Large intestine (tissue), 12 donors: ENCODE measurements at places on chromosomes 3 and 15.

- no peak for DNase-seq
Observed at GRCh38 chr3:175940243-175940642, 1081.1 kb downstream of the NAALADL2 start.

GRCh38 chr3:8768364-8769087 is 887 bp downstream of the OXTR start:
- peak; percentile 44 for DNase-seq

- DNase-seq: no peak
Observed at GRCh38 chr15:100430411-100430810, 88.6 kb upstream of the ADAMTS17 start.

DNA sequence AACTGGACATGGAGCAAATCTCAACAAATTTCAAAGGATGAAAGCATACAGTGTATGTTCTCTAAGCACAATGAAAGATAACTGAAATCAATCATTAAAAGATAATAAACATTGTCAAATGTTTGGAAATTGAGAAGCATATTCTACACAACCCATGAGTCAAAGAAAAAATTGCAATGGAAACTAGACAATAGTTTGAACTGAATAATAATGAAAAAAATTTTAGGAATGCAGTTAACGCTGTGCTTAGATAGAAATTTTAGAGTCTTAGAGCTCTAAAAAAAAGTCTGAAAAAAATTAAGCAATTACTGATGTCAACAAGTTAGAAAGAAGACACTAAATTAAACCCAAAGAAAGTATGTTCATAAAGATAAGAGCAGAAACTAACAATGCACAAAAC is 15.5 kb downstream of the RABL3 start:
- no peak for DNase-seq

- DNase-seq: no peak
Observed at GRCh38 chr15:75887178-75887577, 16.5 kb upstream of the FBXO22 start.

GRCh38 chr3:156818890-156819289 is 7.3 kb upstream of the LEKR1 start:
- peak; percentile 69 for DNase-seq

DNA sequence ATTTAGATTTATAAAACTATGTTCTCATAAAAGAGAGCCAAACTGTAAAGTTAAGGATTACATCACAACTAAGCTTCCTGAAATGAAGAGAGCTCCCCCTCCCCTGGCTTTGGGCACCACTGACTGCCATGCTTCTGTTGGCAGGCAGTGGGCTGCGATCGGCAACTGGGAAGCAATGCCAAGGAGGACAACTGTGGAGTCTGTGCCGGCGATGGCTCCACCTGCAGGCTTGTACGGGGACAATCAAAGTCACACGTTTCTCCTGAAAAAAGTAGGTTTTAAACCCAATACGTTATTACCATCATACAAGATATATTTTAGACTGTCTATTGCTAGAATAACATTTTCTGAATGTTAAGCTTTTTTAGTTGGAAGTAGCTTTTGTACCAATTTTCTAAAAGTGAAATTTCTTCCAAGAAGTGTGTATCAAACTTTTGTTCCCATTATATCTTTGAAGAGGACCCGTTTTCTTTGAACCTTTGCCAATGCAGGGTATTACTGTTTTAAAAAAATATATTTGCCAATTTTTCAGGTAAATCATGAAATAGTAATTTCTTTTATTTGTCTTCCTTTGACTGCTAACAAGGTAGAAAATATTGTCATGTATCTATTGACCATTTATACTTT is 184.1 kb downstream of the ADAMTSL3 start:
- no peak for DNase-seq

DNA sequence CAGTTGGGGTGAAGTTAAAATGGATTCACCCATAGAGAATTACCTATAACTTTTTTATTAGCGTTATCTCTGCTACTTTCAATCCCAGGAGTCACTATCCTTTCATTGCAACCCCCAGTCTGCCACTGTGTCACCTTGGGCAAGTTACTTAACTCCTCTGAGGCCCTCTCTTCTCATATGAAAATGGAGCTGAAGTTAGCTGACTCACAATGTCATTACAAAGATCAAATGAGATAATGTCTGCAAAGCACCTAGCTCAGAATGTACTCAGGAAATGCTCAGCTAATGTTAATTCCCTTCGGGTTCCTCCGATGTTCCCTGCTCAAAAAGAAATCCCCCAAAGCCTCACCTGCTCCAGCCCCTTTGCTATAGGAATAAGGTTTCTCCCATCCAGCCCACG is 50.0 kb downstream of the TRIM42 start:
- no peak for DNase-seq

DNA sequence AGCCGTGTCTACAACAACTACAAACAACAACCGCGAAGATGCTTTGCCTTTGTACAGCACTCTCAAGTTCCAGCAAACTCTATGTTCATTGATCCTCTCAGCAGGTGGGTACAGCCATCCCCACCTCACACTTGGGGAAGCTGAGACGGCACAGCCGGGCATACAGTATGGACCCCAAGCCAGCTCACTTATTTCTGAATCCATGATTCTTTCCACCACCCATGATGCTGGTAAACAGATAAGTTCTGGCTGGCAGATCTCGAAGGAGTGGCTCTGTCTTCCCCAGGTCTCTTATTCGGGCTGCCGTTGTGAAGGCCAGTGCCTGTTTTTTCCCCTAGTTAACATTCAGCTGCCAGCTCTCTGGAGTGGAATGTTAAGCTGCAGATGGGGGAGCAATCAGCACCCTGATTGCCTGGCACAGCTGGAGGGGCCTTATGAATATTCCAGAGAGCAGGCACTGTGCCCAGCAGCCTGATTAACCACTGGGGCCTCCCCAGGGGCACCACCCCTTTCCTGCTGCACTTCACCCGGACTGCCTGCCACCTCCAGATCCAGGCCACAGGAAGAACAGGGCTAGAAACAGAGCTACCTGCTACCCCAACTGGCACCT is 73.2 kb downstream of the CORO2B start:
- no peak for DNase-seq

DNA sequence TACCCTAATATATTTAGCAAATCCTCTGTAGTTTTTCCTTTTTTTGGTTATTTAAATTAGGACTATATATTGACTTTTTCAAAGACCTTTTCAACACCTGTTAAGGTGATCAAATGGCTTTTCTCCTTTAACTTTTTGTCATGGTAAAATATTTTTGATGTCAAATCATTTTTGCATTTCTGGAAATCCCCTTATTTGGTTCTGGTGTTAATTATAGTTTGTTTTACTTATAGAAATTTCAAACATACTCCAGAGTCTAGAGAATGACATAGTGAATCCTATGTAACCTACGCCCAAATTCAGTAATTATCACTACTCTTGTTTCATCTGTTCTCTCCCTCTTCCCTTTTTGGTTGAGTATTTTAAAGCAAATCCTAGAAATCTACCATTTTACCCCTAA is 121.3 kb upstream of the TBL1XR1 start:
- DNase-seq: no peak

GRCh38 chr15:72982714-72983113 is 69.5 kb upstream of the NEO1 start:
- DNase-seq: no peak

GRCh38 chr15:51183076-51183475 is 88.4 kb upstream of the TNFAIP8L3 start:
- peak; percentile 44 for DNase-seq

GRCh38 chr15:82882273-82882928 is 70.1 kb downstream of the HOMER2 start:
- DNase-seq: no peak

DNA sequence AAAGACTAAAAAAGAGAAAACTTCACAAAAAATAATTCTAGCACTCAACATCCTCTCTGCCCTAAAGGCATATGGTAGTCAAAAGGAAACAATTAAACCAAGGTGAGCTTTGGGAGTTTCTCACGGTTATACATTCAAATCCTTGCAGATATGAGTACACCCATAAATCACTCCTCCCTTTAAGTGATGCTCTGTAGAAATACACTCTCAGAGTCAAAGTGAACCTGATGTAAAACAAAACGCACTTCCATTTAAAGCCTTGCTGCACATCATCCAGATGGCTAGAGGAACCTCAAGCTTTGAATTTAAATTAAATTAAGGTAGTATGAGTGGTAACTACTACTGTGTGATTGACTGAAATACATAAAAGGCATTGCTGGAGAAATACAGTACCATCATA is 36.0 kb upstream of the AADAC start:
- no peak for DNase-seq

- DNase-seq: no peak
Observed at GRCh38 chr15:27993996-27994780, 104.9 kb downstream of the OCA2 start.

DNA sequence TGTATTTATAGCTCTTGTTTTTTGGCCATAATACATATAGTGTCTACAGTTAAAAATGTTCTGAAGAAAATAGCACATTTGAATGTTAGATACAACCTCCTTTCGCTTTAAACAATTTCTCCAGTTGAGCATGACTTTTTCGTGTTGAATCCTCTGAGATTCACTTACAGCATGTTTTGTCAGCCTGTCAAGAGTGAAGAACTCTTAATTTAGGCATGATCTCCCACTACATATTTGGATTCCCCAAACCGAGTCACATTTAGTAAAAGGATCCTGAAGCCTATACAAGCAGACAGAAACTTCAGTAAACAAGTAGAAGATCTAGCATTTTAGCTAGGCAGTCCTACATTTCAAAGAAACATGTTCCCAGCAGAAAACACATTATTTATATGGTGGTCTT is 796.6 kb downstream of the MCTP2 start:
- no peak for DNase-seq

- no peak for DNase-seq
Observed at GRCh38 chr3:114460459-114460858, 166.6 kb downstream of the TIGIT start.

GRCh38 chr15:100332721-100333120 is 9.1 kb downstream of the ADAMTS17 start:
- no peak for DNase-seq

GRCh38 chr15:60715859-60716258 is 236.9 kb upstream of the ICE2 start:
- no peak for DNase-seq

DNA sequence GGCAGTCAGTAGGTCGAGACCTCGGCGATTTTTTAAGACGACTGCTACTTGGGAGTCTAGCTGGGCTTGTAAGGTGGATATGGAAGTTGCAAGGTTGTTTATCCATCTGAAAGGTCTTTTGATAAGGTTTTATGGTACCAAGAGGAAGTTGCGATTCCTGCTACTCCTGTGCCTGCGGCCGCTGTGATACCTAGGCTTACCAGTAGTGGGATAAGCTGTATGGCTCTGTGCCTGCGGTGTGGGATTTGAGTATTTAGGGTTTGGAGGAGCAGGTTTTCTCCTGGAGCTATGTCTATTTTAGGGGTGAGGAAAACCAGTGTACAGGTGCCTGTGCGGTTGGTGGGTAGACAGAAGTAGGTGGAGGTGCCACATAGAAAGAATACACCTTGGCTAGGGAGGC is 1059.8 kb downstream of the SI start:
- no peak for DNase-seq

DNA sequence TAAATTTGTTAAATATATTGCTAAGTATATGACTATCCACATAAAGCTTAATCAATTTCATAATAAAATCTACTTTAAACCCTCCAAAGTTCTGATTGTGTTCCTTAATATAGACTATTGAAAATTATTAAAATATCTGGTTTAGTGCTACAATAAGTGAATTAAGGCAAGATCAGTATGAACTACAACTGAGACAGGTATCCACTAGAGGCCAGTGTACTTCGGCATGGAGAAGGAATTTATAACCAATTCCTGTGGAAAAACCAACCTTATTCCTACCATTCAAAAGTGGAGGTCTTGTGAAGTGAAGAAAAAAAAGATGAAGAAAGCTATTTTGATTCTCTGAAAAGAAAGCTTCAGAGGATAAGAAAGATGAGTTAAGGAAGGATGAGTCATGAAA is 237.7 kb downstream of the SUCLG2 start:
- no peak for DNase-seq

GRCh38 chr3:48092270-48092669 is 76.1 kb upstream of the MAP4 start:
- DNase-seq: no peak

GRCh38 chr3:37954881-37955280 is 35.7 kb upstream of the VILL start:
- no peak for DNase-seq

DNA sequence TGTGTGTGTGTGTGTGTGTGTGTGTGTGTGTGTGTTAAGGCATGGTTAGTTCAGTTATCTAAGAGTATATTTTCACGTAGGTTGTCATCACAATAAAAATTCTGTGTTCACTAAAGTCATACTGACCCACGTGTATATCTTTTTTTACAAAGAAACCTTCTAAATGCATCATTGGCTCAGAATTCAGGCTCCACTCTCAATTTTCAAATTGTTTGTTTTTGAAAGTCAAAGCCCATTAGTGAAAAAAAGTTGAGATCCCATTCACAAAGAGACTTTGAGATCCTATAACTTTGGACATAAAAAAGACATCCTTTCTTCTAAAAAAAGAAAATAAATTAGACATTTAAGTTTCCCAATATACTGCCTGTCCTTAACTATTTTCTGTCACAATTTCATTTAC is 59.3 kb downstream of the GBE1 start:
- DNase-seq: no peak

GRCh38 chr3:16866571-16866970 is 18.2 kb upstream of the PLCL2 start:
- DNase-seq: no peak

DNA sequence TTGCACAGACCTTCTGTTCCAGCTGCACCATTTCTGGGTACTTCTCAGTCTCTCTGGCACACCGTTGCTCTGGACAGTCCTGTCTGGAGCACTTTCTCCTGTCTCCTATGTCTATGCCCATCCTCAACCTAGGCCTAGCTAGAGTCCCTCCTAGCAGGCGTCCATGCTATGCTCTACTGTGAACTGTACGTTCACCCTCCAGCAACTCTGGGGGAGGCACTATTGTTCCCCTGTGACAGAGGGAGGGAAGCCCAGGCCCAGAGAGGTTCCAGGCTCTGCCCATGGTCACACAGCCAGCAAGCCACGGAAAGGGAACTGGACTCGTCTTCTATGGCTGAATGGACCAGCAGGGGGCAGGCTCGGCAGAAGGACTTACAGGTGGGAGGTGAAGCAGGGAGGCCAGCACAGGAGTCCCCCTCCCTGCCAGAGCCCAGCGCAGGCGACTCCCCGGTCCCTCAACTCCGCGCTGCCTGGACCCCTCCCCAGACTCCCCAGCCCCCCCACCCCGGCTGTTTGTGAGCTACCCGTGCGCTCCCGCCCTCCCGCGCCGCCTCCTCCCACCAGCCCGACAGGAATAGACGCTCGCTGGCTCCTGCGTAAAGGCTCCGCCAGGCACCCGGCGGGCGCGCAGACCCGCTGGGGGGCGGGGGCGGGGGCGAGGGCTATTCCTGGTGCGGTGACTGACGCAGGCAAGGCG is 1.7 kb upstream of the LINGO1 start:
- peak; percentile 49 for DNase-seq

DNA sequence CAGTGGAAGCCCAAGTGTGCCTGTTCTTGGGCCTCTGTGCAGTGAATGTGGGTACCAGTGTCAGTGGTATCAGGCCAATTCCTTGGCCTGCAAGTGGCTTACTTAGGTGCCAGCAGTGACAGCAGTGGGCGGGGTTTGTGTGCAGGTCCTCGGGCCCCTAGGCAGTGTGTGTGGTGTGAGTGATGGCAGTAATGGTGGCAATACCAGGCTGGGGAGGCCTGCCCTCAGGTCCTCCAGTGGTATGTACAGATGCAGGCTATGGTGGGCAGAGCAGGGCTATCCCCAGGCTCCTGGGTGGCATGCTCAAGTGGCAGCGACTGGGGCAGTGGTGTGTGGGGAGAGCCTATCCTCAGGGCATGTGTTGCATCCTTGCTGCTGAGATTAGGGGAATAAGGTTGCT is 379.7 kb downstream of the SQOR start:
- no peak for DNase-seq
